ENCODE measurements at places on chromosomes 5 and 9.

- DNase-seq: no peak
Measured at GRCh38 chr5:179439181-179439985, 94.1 kb upstream of the ADAMTS2 start.

DNA sequence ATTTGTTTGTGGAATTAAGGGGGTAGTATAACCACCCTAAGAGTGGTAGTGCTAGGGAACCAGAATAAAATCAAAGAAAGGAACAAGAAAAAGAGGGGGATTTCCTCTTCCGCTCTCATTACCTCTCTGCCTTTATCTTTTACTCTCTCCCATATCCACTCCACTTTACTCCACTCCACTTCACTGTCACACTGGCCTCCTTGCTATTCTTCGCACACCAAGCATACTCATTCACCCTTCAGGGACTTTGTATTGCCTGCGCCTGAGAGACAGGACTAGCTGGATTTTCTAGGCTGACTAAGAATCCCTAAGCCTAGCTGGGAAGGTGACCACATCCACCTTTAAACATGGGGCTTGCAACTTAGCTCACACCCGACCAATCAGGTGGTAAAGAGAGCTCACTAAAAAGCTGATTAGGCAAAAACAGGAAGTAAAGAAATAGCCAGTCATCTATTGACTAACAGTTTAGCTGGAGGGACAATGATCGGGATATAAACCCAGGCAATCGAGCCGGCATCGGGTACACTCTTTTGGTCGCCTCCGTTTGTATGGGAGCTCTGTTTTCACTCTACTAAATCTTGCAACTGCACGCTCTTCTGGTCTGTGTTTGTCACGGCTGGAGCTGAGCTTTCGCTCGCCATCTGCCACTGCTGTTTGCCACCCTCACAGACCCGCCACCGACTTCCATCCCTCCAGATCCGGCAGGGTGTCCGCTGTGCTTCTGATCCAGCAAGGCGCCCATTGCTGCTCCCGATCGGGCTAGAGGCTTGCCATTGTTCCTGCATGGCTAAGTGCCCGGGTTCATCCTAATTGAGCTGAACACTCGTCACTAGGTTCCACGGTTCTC is 121.8 kb downstream of the FAM170A start:
- no peak for DNase-seq

DNA sequence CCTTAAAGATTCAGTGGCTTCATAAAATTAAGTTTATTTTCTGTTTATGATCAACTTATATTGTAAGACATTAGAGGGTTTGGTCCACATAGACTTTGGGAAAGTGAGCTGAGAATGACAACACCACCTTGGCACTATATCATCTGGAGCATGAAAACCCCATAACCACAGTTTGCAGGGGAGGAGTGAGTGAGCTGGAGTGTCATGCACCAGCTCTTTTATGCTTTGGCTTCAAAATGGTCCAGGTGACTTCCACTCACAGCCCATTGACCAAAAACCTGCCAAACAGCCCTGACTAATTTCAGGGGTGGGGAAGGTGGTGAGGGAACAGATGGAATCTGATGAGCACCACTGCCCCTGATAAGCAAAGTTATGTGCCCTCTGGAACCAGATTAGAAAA is 295.8 kb downstream of the DMRTA1 start:
- DNase-seq: no peak

- DNase-seq: no peak
Measured at GRCh38 chr9:1708219-1708618, 306.9 kb upstream of the SMARCA2 start.

DNA sequence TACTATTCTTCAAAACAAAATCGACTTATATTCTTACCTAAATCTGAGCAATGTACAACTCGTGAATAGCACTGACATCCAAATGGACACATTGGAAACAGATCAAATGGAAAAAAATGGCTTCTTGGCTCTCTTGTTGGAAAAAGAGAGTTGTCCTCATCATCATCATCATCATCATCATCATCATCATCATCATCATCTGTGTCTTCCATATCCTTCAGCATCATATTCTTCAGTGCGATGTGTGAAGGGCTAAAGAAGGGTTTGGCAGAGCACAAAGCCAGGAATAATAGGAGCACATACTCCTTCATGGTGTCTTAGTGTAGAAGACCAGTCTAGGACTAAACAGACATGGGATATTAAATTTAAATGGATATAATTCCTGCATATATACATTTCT is 7.7 kb downstream of the ASPN start:
- no peak for DNase-seq

DNA sequence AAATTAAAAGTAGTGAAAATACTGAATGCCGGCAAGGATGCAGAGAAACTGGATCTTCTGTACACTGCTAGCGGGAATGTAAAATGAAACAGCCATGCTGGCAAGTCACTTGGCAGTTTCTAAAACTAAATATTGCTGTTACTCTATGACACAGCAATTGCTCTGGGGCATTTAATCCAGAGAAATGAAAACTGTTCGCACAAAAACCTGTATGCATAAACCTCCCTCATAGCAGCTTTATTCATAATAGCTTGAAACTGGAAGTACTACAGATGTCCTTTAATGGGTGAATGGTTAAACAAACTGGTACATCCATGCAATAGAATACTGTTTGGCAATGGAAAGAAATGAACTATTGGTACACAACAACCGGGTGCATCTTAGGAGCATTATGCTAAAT is 167.2 kb downstream of the ARHGAP26 start:
- no peak for DNase-seq

GRCh38 chr9:86891886-86892437 is 55.3 kb downstream of the GAS1 start:
- no peak for DNase-seq

DNA sequence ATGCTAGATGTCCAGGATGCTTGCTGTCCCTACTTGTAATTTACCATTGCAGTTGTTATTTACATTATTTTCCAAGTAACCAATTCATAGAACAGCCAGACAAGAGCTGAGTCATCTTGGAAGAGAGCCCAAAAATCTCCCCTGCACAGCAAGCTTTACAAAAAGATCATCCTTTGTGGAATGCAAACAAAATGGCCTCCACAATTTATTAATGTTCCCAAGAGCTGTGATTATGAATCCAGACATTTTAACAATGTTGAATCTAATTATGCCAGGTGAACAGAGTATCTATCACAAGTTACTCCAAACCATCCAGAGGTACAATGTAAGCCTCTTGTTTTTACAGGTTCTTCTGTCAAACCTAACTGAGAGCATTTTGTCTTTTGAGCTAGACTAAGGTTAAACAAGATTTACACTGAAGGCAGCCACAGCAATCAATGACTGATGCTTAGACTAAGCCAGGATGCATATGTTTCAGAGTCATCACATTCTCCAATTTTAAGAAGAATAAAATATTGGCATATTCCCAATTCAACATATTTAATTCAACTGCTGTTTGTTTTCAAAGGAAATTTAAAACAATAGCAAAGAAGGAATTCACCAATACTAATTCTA is 95.3 kb upstream of the SLC12A2 start:
- DNase-seq: no peak

DNA sequence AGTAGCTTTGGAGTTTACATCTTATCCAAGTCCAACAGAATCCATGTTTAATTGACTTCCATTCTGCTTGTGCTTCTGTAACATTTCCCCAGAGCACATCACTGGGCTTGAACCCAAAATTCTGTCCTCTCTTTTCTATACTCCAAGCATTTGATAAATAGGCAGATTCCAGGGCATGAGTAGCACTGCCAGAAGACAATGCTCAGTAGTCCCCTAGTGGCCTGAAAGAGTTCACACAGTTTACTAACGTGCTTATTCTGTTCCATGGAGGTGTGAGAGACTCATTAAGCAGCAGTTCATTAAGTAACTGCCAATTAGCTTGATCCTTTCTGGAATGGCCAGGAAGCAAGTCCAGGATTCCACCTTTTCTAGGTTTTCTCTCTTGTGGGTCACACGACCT is 9.4 kb upstream of the GABRA6 start:
- DNase-seq: no peak

- DNase-seq: no peak
Measured at GRCh38 chr9:127114606-127115005, 7.8 kb downstream of the ANGPTL2 start.

- no peak for DNase-seq
Measured at GRCh38 chr5:2569176-2569575, 182.3 kb downstream of the IRX2 start.

DNA sequence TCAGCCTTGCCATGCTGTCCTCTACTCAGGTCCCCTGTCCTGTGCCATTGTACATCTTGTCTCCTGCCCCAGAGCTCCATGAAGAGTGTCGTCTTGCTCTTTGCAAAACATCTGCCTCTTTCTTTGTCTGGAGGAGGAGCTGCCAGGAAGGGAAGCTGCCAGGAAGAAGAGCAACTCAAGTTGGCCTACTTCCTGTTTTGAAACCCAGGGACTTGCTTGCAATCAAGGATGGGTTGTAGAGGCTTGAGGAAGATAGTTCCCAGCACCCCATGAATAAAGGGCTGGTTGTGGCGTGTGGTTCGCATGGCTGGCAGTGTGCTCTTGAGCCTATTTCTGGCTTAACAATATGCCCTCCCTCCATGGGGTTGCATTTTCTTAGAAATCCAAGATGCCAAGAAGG is 53.0 kb upstream of the CPEB4 start:
- peak; percentile 86 for DNase-seq

- DNase-seq: no peak
Measured at GRCh38 chr9:78582821-78583220, 285.9 kb downstream of the PSAT1 start.

DNA sequence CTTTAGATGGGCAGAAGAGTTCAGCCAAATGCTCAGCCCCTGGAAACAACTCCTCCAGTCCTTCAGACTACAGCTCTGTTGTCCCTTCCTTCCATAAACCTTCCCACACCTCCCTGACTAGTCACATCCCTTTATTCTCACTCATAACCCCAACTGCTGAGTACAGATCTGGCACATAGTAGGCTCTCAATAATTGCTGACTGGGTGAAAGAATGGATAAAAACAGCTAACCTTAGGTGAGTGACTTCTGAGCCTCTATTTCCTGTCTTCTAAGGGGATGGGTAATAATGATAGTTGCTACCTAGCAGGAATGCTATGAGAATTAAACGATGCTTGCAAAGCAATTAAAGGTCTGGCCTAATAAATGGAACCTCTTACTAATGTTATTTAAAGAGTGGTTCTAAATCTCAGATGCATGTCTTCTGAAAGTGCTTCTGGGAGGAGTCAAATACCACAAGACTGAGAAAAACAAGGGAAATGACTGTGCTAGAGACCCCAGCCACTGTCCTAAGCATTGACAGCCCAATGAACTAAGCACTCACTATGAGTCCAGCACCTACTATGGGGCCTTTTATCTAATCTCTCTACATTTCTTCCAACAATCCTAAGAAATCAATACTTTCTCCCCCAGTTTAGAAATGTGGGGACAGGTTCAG is 2.5 kb upstream of the NR6A1 start:
- no peak for DNase-seq

DNA sequence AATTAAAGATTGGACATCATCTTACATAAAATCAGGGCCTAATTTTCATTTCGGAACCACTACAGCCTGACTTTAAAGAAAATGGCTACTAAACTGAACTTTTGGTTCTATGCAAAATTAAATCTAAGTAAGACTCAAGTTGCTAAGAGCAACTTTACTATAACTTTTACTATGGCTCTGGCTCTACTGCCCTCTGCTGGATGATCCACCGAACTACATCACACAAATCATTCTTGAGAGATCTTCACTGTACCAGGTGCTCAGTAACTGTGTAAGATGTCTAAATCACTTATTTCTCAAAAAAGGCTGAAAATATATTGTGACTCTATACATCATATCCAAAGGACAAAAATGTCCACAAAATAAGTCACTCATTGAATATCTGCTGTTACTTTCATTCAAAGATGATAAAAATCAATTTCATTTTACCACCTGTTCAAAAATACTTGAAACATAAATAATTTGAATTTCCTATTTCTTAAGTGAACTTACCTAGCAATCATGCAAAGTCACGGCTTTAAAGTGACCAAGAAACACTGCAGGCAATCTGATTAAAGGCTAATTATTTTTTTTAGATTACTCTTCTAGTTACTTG is 13.5 kb downstream of the MOCS2 start:
- DNase-seq: peak; percentile 70

- no peak for DNase-seq
Measured at GRCh38 chr9:426264-426663, 211.6 kb downstream of the DOCK8 start.

- DNase-seq: no peak
Measured at GRCh38 chr9:33993104-33993503, 55.6 kb downstream of the UBAP2 start.

All from suppressor macrophage (primary cell).